ENCODE measurements at places on chromosomes 3 and 15.

GRCh38 chr15:39515765-39516164, 65.1 kb upstream of the THBS1 start:
- no peak for DNase-seq

DNA sequence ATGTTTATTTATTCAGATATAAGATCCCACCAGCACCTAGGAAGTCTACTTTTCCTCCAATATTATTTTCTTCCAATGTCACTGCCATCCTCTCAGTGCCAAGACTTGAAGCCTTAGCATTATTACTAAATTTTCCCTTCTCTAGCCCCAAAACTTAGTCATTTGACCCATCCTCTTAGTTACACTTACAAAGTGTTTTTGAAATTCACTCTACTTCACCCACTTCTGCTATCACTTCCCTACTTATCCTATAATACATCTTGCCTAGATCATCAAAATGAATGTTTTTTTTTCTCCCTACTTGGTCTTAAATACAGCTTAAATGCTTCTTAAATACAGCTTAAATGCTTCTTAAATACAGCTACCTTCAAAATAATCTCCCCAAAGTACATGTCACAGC, 376.6 kb downstream of the RSL24D1 start:
- DNase-seq, result no peak

DNA sequence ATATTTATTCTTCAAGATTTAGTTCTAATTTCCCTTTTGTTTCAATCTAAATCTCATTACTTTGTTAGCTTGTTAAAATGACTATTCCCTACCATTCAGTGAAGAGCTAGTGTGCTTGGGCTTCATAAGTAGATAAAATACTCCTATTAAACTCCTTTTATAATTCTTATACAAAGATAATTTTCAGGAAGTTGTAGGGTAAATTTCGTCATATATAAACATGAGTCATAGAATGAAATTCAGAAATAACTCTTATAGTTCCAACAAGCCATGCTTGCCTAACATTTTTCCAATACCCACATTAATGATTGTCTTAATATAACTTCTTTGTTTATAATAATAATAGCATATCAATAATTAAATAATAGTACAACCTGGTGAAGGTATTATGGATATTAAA, 407.3 kb downstream of the NAALADL2 start:
- no peak for DNase-seq

DNA sequence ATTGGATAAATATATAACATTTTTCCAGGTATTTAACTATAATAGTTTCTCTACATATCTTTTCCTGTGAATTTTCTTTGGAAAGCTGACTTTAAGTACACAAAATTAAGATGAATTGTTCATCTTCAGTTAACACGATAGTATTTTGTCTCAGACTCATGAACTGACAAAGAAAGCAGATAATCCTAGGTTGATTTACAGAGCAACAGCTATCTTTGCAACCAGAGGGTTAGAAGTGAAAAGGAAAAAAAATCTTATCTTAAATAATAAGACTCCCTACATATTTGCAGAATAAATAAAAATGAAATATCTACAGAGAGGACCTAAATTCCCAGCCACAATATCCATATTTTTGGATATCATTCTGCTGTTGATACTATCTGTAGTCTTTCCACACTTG, 350.2 kb upstream of the GRM7 start:
- no peak for DNase-seq

- DNase-seq, result no peak
Measured at GRCh38 chr15:66138892-66139590, 114.5 kb downstream of the MEGF11 start.

DNA sequence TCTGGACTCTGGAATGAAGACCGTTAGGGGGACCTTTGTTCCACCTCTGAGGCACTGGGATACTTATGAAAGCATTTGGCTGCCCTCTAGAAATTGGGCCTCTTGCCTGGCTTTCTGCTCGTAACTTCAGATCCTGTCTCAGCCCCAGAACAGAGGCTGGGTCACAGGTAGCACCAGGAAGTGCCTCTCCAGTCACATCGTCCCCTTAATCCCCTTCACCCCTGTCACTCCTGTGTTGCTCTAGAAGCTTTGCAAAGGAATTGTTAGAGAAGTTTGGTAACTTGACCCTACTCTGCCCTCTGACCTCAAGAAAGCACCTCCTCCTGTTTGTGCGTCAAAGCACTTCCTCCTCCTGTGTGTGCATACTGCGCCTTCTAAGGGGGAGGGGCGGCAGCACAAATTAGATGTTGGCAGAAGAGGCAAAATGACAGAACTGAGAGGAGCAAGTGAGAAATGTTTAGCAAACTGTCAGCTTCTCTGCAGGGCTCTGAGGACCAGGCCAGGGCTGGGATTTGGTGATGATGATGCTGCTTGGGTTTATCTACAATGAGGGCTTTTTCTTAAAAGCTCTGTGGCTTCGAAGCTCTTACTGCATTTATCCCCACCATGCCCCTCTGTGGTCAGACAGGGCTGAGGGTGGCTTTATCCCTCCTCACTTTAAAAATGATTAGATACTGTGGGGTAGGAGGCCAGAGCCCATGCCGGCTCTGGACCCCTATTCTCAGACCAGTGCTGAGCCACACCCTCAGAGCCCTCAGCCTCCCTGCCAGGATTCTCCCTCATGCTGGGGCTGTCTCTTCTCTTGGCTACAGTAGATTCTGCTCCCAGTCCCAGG, 76.2 kb downstream of the LARS2 start:
- DNase-seq, result no peak

GRCh38 chr15:25792128-25792527, 71.0 kb downstream of the ATP10A start:
- DNase-seq, result no peak

DNA sequence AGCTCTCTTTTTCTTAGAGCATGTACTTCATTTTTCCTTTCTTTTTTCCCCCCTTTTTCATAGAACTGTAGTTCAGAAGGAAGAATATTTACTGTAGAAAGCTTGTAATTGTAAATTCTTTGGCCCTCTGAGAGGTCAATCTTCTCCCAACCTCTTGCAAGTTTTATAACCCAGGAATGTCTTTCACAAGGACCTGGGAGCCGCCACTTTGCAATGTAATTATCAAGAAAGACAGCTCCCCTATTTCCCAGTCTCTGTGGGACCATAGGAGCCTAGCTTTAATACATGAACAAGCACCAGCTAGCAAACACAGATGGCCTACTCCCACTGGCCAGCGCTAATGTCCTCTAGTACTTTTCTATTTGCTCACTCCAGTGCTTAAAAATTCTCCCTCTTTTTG, 51.4 kb downstream of the NFKBIZ start:
- DNase-seq, result no peak

- DNase-seq, result no peak
Measured at GRCh38 chr3:169403855-169404519, 259.5 kb downstream of the MECOM start.

All from amniotic stem cell (primary cell).